Peyer's patch (tissue), 4 donors: ENCODE measurements at places on chromosomes 1 and 21.

GRCh38 chr21:27101523-27101922 lies 134.6 kb upstream of the ADAMTS5 start:
- no peak for DNase-seq
- H3K36me3 ChIP-seq = no peaks in the 10 kb centered on the region
- H3K4me3 ChIP-seq = no peak overlapping the region
- H3K4me1 ChIP-seq = no peaks in the 10 kb centered on the region
- no peak overlapping the region for H3K27ac ChIP-seq

- no peaks in the 10 kb centered on the region for H3K4me1 ChIP-seq
- no peak for DNase-seq
- peaks cover 10% of the 10 kb centered on the region for H3K36me3 ChIP-seq
- no peak overlapping the region for H3K4me3 ChIP-seq
Measured at GRCh38 chr1:113683384-113684152, 75.7 kb downstream of the PHTF1 start.

DNA sequence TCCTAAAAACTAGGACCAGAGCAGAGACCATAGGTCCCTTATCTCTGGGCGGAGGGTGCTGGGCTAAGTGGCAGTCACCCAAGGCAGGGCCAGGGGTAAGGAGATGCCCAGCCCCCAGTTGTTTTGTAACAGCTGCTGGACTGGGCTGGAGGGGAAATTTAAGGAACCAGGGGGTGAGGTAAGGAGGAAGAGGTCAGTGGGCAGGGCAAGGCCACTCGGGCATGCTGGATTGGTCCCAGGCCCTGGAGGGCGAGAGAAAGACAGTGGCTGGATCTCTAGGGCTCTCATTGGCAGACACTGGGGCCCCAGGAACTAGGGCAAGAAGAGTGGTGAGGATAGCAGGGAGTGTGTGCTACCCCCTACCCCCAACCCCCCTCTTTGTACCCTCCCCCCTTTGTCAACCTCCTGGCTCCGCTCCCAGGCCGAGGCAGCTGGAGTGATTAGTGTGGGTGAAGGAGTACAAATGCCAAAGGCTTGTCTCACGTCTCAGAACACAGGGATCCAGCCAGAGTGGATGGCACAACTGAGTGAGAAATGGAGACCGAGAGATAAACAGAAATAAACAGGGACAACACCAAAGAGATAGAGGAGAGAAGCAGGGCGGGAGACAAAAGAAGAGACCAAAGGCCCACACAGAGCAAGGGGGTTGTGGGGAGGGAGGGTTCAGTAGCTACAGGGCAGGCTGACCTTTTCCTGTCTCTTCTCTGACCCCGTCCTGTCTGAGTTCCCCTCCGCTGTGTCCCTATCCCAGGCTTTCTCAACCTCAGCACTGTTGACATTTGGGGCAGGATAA lies 20.5 kb upstream of the THRAP3 start:
- no peak overlapping the region for H3K4me3 ChIP-seq
- H3K27ac ChIP-seq = no peak overlapping the region
- H3K4me1 ChIP-seq = peaks cover 9% of the 10 kb centered on the region
- H3K27me3 ChIP-seq = no peaks in the 10 kb centered on the region
- no peaks in the 10 kb centered on the region for H3K36me3 ChIP-seq
- no peak for DNase-seq

GRCh38 chr21:46079352-46080170 lies 18.4 kb upstream of the COL6A2 start:
- no peak overlapping the region for H3K4me3 ChIP-seq
- no peak for DNase-seq
- no peak overlapping the region for H3K27ac ChIP-seq
- no peaks in the 10 kb centered on the region for H3K36me3 ChIP-seq
- no peaks in the 10 kb centered on the region for H3K4me1 ChIP-seq
- no peaks in the 10 kb centered on the region for H3K27me3 ChIP-seq

DNA sequence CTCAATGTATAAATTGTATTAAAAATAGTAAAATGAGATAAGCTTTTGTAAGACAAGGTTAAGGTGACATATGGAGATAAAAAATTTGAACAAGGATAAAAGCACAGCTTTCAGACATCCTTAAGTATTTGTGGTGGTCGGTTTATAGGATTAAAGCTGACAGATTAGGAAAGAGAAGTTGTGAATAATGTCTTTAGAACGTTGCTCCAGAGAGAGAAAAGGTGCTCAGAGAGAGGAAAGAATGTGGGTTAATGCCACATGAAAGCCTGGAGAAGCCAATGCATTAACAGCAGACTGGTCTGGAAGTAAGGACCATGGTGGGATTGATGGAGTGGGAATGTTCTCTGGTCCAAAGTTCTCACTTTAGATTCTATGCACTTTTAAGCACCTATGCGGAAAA lies 44.8 kb downstream of the ATP6V1G3 start:
- H3K4me3 ChIP-seq = no peak overlapping the region
- no peaks in the 10 kb centered on the region for H3K4me1 ChIP-seq
- no peak overlapping the region for H3K27ac ChIP-seq
- H3K36me3 ChIP-seq = no peaks in the 10 kb centered on the region
- no peaks in the 10 kb centered on the region for H3K27me3 ChIP-seq

DNA sequence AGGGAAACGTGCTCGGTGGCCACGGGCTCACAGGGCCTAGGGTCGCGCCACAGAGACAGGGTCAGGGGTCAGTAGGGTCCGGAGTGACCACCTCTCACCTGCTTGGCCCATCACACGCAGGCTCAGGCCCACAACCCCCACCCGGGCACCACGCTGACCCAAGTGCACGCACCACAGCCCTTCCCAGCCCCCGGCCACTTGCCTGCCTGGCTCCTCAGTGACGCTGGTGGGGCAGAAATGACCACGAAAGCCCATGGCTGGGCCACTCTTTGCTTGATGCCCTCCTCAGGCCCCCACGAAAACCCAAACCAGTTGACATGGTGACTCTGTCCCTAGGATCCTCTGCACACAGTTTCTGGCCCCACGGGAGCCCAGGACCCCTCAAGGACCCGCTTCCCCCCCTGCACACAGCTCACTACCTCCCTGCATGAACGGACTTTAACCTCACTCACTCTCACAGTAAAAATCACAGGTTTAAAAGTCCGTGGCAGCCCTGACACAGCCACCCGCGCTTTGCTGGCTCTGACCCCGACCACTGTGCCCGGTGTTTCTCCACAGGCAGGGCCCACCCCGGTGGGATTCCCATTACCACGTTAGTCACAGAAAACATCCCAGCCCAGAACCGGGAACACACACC lies 20.7 kb downstream of the NADK start:
- H3K27ac ChIP-seq = no peak overlapping the region
- no peak overlapping the region for H3K4me3 ChIP-seq
- peaks cover 26% of the 10 kb centered on the region for H3K4me1 ChIP-seq
- DNase-seq = no peak
- H3K36me3 ChIP-seq = no peaks in the 10 kb centered on the region
- no peaks in the 10 kb centered on the region for H3K27me3 ChIP-seq

DNA sequence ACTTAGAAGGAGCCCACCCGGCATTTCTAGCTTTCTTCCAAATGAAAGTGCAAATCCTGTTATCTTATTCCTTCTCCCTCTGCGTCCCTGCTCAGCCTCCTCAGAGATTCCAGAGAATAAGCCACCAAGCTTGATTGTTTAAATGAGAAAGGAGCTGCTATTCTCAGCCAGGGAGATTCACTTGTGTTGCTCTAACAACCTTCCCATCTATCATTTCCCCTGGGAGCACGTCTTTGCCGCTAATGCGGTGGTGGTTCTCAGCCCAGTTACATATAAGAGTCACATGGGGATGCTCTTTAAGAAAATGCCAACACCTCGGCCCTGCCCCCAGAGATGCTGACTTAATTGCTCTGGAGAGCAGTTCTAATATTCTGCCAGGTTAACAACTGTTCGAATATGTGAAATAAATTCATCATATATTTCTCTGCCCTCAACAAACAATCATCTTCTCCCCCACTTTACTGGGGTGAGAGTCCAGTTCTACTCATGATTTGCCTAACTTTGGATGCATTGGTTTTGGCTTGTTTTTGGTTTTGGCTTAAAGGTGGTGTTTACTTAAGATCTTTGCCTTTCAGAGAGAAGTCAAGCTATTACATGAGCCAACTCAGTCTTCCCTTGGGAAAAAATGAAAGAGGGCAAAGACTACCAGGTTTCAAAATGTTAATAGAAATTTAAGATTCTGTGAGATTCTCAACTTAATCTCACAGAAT lies 213.9 kb downstream of the SEC16B start:
- no peak overlapping the region for H3K27ac ChIP-seq
- DNase-seq = no peak
- no peak overlapping the region for H3K4me3 ChIP-seq
- H3K27me3 ChIP-seq = no peaks in the 10 kb centered on the region
- no peaks in the 10 kb centered on the region for H3K4me1 ChIP-seq
- H3K36me3 ChIP-seq = no peaks in the 10 kb centered on the region

DNA sequence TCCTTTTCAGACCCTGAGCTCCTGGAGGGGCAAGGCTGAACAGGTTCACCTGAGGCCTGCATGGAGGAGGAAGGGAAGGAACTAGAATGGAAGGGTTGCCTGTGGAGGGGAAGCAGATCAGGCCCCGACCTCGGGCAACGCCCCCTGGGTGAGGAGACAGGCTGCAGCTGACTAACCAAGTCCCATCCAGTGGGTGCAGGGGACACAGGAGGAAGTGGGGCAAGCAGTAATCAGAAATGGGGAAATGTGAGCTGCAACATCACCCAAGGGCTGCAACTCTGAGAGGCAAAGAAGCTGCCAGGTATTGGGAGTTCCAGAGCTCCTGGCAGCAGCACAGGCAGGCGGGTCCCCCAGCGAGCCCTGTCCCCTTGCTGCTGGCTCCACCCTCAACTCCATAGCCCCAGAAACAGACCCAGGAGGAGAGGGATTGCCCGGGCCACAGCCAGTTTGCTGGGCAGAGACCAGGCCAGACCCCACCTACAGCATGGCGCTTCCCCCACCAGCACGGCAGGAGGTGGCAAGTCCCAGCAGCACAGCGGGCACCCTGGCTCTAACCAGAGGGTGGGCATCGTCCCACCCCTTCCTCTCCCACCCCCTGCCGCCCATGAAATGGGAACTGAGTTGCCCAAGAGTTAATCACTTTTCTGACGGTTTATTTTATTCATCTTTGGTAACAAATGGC lies 38.5 kb downstream of the MRPL37 start:
- DNase-seq = no peak
- H3K36me3 ChIP-seq = no peaks in the 10 kb centered on the region
- no peaks in the 10 kb centered on the region for H3K27me3 ChIP-seq
- no peak overlapping the region for H3K27ac ChIP-seq

DNA sequence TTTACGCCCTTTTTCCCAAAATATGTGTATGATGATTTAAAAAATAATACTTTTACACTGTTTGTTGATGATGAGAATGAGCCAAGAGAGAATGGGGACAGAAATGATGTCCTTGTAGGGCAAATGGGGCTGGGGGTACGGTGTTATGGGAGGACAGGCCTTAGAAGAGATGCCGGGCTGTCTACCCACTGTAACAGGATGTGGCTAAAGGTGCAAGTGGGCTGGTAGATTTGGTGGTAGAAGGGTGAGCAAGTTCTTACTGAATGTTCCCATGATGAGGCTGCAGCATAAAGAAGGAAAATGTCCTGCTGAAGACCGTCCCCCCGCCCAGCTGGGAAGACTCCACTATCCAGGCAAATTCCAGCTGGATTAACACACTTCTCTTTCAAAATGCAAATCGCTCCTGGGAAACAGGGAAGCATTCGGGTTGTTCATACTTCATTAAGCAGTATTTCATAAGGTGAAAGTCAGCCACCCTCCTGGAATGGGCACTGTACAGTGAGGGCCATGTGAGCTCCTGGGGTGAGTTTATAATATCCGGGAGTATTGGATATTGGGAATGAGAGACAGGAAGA lies 14.0 kb downstream of the GPA33 start:
- no peak for DNase-seq
- no peaks in the 10 kb centered on the region for H3K27me3 ChIP-seq
- H3K4me1 ChIP-seq = no peaks in the 10 kb centered on the region
- no peak overlapping the region for H3K4me3 ChIP-seq
- H3K27ac ChIP-seq = no peak overlapping the region

DNA sequence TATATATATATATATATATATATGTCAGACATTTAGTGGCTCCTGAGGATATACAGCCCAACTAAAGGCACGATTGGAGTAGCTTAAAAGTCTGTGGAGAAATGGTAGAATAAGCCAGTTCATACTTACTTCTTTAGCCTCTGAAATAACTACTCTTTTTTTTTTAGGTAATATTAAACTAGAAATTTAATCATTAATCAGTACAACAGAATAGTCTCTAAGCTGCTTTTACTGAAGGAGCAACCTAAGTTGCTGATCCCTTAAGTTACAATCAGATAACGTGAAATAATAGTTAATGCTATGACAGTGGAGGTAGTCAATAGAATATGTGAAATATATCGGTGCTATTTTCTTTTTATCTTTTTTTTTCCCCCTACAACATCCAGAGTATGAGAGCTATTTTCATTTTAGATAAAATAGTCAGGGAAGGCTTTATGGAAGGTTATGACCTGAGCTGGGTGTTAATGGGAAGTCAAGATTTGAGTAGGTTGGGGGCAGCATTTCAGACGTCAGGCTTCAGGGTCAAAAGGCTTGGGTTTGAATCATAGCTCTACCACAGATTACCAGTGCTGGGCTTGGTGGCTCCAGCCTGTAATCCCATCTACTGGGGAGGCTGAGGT lies 15.6 kb downstream of the ZMPSTE24 start:
- no peak overlapping the region for H3K27ac ChIP-seq
- no peaks in the 10 kb centered on the region for H3K27me3 ChIP-seq
- no peak overlapping the region for H3K4me3 ChIP-seq
- no peak for DNase-seq
- H3K4me1 ChIP-seq = no peaks in the 10 kb centered on the region

DNA sequence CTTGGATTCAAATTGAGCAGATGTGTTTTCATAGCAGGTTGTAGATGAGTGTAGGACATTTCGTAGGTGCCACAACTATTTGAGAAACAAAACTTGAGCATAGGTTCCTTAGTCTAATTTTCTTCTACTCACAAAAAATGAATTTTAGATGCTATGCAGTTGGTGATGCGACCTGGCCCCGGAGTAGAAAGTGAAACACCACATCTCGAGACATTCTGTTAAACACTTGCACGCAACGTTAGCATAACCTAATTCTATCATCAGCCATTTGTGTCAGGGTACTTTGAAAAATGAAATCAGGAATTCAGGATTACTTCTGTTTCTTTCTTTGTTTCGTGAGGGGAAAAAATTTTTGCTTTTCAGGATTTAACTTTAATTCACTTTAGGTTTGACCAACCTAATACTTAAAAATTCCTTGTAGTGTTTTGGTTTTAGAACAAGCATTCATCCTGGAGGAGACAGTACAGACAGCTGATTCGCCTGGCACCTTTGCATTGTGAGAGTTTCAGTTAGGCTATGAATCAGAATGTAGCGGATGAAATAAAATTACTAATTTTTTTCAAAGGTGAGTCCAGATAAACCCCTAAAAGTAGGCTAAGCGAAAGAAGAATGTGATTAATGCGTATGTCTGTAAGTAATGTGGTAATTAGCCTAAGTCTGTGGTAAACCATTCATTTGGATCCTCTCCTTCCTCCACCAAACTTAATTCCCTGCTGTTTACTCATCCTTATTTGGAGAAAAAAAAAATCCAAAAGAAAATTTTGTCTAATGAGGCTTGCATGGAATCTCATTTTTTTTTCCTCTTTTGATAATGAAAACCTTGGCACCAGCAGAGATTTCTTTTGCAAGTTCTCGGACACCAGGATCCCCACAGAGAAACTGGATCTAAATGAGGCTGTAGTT lies 44.9 kb downstream of the MAP3K21 start:
- H3K4me1 ChIP-seq = no peaks in the 10 kb centered on the region
- no peak overlapping the region for H3K4me3 ChIP-seq
- DNase-seq = no peak
- H3K27me3 ChIP-seq = no peaks in the 10 kb centered on the region
- H3K36me3 ChIP-seq = peaks cover 12% of the 10 kb centered on the region

- H3K36me3 ChIP-seq = no peaks in the 10 kb centered on the region
- H3K4me1 ChIP-seq = no peaks in the 10 kb centered on the region
- no peaks in the 10 kb centered on the region for H3K27me3 ChIP-seq
- H3K27ac ChIP-seq = no peak overlapping the region
- H3K4me3 ChIP-seq = no peak overlapping the region
Measured at GRCh38 chr1:18005238-18005637, 102.4 kb upstream of the IGSF21 start.
